ENCODE measurements at places on chromosomes 12 and 14. TPM values are rescaled to one million over a fixed set of nuclear protein-coding genes. Genes with fewer than 3 reads are reported as not detected.

DNA sequence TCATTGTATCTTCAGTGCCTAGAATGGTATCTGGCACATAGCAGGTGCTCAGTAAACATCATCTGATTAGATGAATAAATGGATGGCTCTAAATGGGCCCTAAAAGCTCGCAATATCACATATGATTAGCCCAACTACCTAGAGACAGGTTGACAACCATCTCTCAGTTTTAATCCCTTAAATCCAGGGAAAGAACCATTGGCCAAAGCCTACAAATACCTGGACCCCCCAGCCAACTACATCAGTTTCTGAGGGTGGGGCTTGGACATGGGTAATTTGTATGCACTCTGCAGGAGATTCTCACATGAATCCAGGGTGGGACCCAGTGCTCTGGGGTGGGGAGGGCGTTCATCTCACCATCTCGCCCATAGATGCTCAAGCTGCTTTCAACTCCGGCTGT is 4.8 kb upstream of the DTX1 start:
- DNase-seq = no peak

GRCh38 chr12:89353188-89353822 is 1.0 kb upstream of the DUSP6 start:
- DNase-seq = peak; percentile 59

DNA sequence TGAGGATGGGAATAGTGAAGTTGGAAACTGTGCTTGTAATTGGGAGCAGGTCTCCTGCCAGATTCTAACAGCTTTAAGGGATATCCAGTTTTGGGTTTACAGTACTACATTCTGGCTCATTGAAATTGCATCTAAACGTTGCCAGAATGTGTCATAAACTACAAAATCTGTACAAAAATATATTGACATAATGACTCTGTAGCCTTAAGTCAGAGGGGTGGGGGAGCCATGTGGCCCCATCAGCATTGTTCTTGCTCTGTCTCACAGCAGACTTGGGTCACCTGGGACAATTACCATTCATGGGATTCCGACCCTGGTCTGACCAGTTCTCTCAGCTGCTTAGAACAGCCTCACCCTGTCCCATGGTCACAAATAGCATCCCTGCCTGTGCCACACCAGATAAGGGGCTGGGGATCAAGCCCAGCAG is 43.3 kb upstream of the MED13L start:
- peak; percentile 12 for DNase-seq

DNA sequence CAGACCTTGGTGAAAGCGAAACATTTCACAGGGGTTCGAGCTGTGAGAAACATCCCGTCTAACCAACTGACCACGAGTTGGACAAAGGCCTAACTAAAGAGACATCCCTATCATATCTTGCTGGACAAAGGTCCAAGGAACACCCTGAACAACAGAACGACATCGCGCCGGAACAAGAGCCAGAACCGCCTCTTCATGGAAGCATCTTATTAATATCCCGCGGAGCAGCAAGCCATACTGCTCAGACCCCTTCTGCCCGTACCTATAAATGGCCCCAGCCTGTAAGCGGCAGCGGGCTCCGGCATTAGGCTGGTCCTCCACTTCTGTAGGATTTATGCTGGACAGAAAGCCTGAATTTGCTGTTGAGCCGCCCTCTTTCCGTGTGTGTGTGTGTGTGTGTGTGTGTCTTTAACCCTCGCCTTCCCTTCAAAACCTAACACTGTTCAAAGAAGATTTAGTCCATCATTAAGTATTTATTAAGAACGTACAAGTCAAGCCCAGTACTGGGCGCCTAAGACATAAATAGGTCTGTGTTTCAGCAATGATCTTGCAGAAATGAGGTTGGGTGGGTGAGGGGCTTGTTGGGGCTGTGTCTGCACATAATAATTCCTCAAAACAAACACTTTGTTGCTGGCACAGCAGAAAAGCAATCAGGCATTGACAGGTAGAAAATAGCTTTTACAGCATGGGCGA is 1.9 kb downstream of the SLC6A15 start:
- DNase-seq = peak; percentile 22

DNA sequence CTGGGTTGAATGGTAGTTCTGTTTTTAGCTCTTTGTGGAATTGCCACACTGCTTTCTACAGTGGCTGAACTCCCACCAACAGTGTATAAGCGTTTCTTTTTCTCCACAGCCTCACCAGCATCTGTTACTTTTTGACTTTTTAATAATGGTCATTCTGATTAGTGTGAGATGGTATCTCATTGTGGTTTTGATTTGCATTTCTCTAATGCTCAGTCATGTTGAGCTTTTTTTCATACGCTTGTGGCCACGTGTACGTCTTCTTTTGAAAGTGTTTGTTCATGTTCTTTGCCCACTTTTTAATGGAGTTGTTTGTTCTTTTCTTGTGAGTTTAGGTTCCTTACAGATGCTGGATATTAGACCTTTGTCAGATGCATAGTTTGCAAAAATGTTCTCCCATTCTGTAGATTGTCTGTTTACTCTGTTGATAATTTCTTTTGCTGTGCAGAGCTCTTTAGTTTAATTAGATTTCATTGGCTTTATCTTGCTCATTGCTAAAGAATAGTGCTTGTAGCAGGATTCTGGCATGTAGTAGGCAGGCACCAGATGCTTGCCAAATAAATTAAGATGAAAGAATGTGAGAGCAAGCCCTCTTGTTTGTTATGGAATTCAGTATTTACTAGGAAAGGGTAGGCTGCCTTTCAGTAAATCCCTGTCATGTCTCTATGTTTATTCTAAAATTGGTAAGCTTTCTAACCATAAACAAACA is 86.8 kb downstream of the PDE3A start:
- peak; percentile 76 for DNase-seq

DNA sequence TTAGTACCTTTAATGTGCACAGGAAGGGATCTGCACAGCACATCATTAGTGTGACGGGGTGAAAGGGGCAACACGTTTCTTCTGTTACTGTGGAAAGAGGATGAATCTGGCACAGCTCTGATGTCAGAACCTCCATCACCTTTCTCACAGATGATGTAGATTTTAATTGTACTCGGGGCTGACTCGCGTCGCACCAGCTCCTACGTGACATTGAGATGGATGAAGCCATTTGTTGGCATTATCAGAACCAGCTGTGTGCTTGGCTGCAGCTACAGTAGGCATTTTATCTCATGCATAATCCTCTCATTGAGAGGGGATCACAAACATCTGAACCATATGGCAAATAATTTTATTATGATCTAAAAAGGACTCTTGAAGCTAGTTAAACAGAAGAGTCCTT is 173.6 kb downstream of the PDZRN4 start:
- DNase-seq = no peak

GRCh38 chr14:24310646-24311604 is at the start of gene LTB4R:
Gene LTB4R (plus strand): TSS chr14:24311502. CDS start chr14:24315652, 4,150 bp downstream.
- DNase-seq = peak; percentile 72

DNA sequence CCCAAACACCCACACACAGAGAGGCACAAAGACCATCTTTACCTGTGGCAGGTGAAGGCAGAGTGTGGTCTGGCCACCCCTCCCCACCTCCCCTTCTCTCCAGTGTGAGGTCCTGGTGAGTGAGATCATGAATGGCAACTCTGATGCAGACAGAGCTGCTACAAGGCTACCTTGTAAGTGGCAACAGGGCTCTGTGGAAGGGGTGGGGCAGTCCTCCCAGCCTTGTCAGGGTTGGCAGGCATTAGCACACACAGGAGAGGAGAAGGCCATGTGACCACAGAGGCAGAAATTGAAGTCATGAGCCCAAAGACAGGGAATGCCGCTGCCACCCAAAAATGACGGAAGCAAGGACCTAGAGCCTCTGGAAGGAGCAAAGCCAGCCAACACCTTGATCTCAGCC is 30.7 kb downstream of the VWF start:
- DNase-seq = no peak

- DNase-seq = peak; percentile 27
Observed at GRCh38 chr12:20523658-20524057, 155.3 kb downstream of the PDE3A start.

- peak; percentile 12 for DNase-seq
Observed at GRCh38 chr12:67161322-67161918, 107.7 kb upstream of the CAND1 start.

DNA sequence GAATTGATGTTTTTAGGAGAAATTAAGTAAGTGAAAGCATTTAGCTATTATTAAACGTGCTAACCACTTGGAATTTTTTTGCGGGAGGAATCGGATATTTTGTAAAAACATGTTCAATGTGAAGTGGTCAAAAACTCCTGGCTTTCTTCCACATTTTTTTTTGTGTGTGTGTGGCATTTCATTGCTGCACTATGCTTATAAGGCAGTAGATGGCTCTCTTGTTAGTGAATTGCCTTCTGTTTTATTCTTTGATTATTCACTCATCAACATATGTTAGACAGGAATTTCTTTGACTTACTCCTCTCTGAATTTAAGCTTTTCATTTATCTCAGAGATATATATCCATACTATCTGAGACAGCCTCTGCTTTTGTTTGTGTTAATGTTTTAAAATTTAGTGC is 71.3 kb downstream of the DERA start:
- DNase-seq = peak; percentile 56

GRCh38 chr12:89574736-89575208 is 48.9 kb upstream of the POC1B start:
- DNase-seq = peak; percentile 84

DNA sequence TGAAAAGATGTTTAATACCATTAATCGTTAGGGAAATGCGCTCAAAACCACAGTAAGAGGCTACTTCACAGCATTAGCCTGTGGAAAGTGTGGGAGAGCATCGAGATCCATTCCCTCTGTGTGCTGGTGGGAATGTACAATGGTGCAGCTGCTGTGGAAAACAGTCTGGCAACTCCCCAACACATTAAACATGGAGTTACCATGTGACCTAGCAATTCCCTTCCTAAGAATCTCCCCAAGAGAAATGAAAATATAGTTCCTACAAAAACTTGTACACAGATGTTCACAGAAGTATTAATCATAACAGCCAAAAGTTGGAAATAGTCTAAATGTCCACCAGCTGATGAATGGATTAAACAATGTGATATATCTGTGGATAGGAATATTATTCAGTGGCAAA is 23.8 kb downstream of the MLXIP start:
- DNase-seq = no peak

DNA sequence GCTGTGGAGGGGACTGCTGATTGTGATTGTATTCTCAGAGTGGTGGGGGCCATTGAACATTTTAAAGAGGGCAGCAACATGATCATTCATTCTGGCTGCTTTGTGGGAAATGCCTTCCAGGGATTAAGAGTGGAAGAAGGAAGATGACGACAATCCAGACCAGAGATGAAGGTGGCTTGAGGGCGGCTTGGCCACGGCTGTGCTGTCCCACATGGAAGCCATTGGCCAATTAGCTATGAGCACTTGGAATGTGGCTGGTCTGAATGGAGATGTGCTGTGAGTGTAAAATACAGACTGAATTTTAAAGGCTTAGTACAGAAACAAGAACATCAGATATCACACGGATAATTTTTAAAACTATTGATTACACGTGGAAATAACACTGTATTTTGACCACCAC is 19.2 kb upstream of the SLC10A1 start:
- no peak for DNase-seq

DNA sequence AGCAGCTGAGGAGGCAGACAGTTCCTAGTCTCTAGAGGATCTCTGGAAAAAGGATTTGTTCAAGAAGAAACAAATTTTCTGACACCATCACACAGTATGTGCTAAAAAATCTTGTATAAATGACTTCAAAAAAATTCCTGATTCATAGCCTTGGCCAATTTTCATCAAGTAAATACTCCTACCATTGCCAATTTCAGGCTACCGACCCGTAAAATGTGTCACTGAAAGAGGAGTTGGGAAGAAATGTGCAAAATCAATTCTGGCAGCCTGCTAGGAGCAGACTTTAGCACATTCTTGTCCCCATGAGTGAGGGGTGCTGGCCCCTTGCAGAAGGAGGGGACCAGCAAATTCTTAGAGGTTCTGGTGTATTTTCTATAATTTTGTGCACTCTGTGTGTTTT is 109.4 kb downstream of the TMEM30B start:
- peak; percentile 50 for DNase-seq

- no peak for DNase-seq
Observed at GRCh38 chr12:114302606-114303315, 103.2 kb downstream of the TBX5 start.

DNA sequence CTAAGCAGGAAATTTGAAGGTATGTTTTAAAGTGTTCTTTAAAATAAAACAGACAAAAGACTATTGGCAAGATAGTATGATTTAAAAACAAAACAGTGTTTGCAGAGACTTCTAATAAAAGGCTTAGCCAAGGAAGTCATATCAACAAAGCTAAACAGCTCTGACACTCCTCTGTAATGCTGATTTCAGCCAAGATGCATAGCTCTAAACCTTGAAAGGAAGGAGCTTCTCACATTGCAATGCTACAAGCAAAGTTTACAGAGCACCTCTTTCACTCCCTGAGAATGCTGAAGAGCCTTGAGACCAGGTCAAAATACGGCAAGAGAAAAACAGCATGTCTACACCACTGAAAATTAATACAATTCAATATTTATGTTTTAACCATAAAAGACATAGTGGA is 51.8 kb downstream of the PARP11 start:
- no peak for DNase-seq

DNA sequence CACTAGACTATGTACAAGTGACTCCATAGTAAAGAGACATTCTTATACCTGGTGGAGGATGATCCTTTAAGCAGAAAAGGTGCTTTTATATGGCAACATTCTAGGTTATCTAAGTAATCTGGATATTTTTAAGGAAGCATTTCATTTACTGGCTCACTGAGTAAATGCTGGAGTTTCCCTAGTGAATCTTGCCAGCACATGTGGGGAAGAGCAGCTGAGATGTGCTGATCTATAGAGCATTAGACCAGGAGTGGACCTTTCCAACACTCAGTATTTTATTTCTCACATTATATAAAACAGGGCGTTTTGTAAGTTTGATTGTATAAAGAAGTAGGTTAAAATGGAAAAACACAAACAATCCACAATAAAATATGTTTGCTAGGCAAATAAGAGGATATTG is 478.5 kb downstream of the ATP23 start:
- DNase-seq = peak; percentile 49

DNA sequence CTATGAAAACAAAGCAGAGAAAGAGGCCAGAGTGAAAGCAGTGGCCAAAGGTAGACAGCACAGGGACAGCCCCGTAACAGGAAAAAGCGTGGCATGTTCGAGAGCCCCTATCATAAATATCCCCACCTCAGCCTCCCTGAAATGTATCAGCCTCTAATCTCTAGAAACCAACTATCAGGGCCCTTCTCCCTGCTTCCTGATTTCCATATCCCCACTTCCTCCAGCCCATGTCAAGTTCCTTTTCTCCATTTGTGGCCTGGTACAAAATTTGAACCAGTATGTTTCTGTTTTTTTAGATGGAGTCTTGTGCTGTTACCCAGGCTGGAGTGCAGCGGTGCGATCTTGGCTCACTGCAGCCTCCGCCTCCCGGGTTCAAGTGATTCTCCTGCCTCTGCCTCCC is 16.9 kb downstream of the DEPDC4 start:
- no peak for DNase-seq

GRCh38 chr12:102907918-102908317 is 9.1 kb downstream of the PAH start:
- DNase-seq = no peak

Gene TAS2R7
- not detected for total RNA-seq

Gene ISM2
- 0.39 TPM for total RNA-seq

Gene SERPINA9
- total RNA-seq = 0.22 TPM

Gene SNRNP35
- 8.1 TPM for total RNA-seq
